ENCODE measurements at places on chromosomes 12 and 14. TPM values are rescaled to one million over a fixed set of nuclear protein-coding genes. Genes with fewer than 3 reads are reported as not detected.

DNA sequence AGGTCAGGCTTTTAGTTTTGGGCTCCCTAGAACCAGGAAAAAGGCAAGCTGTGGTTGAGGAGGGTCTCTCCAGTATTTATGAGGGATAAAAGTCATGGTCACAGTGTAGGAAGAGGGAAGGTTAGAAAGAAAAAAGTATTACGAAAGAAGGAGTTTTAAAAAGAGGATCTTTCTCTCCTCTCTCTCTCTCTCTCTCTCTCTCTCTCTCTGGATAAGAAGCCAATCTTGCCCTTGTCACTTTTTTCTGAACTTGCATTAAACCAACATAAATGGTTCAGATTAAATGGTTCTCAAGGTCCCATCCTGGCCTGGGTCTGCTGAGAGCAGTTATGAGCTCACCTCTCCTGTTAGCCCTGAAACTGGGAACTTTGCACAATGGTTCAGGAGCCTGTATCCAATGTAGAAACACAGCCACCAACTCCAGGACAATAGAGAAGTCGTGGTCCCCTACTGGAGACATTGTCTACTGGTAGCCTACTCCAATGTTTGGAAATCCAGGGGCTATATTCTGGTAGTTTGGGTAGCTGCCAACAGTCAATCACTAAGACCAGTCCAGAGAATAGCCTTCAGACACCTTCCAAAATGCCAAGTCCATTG lies 131.9 kb downstream of the DAD1 start:
- DNase-seq = no peak

GRCh38 chr12:98752726-98753125 lies 107.6 kb downstream of the APAF1 start:
- DNase-seq = no peak

CNPY2 gene
- 33.4 TPM for total RNA-seq

DNA sequence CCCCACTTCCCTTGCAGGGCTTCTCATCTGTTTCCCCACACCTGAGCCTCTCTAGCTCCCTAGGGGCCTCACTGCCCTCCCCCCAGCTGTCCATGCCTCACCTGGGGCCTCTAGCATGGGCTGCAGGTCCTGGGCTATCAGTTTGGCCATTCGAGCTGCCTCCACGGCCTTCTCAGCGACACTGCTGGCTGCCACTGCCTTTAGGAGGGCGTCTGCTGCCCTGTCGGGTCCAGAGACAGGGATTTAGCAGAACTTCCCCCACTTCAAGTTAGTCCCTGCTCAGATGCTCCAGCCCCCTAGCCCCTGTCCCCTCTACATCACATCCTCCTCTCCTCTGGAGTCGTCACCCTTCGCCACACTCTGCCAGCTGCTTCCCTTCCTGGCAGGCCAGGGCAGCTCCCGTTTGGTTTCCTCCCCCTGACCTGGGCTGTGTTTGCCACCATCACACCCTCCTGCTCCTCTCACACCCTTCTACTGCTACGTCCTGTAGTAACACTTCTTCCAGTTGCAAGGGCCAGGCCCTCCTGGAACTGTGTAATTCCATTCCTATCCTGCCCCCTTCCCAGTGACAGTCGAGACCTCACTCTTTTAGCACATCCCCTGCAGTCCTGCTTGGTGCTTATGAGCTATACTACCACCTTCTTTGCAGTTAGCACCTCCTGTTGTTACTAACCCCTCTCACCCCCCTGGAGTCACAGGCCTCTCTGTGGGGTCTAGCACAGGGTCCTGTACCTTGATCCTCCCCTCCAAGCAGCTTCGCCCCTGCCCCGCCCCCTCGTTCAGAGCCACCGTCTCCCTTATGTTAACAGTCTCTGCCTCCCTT lies 4.3 kb upstream of the AP1G2 start:
- no peak for DNase-seq

DNA sequence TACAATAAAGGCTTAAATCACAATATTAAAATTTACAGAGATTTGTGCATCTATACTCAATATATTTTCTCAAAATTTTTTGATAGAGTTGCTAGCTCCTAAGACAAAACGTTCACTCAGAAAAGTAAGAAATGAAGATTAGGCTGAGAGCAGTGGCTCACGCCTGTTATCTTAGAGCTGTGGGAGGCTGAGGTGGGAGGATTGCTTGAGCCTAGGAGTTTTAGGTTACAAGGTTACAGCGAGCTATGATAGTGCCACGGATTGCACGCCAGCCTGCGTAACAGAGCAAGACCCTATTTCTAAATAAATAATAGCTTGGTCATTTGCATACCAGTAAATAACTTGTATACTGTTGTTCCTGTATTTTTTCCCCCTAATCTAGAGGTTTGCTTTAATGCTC lies 35.0 kb upstream of the CFL2 start:
- DNase-seq = no peak

HOXC6 gene
- total RNA-seq = not detected

DNA sequence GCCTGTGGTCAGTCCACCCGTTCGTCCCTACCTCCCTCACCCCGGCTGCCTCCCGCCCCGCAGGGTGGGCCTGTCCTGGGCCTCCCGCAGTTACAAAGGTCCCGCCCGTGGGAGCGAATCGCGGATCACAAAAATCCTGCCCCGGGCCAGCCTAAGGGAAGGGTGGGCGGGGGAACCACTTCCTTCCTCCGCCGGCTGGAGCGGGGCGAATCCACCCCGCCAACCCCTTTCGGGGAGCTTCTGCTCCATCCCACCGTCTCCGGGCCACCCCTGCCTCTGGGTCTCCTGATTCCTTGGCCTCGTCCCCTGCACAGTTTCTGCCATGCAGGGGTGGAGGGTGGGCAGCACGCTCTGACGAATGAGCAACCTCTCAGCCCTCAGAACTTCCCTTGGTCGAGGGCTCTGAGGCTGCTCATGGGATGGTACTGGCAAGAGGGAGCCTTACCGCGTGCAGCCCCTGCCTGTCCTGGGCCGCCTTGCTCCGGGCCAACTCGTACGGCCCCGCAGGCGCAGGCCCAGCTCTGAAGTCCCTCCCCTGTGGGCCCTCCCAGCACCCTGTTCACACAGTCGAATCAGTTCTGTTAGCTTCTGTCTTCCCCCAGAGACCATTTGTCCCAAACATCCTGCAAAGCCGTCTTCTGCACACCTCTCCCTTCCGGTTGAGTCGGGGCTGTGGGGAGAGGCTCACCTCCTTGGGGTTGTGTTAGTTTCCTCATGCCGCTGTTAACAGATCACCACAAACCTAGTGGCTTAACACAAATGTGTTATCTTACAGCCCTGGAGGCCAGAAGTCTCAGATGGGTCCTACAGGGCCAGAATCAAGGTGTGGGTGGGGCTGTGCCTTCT lies 589 bp upstream of the HVCN1 start:
- DNase-seq = peak; percentile 73

ASB2 gene
- total RNA-seq = 251 TPM

GRCh38 chr12:99024191-99024590 lies 379.1 kb downstream of the APAF1 start:
- DNase-seq = no peak

GRCh38 chr12:47725893-47726292 lies 603 bp upstream of the ENDOU start:
- no peak for DNase-seq

DNA sequence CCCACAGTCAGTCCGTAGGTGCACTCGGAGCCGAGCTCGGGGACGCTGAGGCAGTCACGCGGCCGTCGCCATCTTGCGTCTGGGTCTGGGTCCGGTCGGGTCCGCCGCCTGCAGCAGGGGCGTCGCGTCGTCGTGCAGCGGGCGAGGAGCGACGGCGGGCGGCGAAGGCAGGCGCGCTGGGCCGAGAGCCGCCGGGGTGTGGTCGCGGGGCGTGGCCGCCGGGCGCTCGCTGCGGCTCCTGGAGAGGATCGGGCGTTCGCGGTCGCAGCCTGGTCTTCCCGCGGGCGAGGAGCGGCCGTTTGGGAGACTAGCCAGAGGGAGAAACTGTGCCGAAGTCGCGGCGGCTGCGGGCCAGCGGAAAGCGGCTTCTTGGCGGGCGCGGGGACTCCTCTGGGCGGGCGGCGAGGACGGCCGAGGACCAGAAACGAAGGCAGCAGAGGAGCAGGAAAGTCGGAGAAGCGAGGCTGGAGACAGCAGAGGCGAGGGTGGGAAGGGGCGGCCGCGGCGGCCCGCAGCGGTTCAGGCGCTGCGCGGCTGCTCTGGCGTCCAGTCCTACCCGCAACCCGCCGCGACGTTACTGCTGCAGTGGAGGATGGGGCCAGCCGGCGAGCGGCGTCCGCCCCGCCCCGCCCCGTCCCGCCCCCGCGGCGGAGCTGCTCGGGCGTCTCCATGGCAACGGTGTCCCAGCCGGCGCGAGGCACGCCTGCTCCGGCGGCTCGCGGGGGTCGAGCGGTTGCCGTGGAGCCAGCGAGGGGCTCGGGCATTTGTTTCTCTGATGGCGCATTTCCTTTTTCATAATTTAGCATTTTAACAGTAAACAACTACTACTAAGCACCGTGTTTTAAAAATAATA lies at the start of gene PNMA1:
Gene PNMA1 (minus strand): TSS at position 582 of the 853 bp plus-strand sequence. CDS start 745 bp downstream, outside the sequence.
- peak; percentile 89 for DNase-seq

DNA sequence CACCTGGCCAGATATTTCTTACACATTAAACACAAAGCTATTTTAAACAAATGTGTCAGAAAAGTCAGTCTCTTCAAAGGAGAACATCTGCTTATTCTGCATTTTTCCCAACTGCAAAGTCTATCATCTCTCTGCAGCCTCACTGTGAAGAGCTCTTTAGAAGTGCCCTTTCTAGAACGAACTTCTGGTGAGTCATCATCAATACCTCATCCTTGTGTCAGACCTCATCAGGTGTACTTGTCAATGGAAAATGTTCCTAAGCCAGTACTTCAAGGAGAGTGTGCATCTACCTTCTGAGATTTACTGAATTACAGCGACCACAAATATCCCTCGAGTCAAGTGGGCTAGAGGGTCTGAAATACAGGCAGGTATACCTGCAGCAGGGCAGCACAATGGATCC lies 457.3 kb downstream of the LRIG3 start:
- no peak for DNase-seq

ATF7IP gene
- 64.3 TPM for total RNA-seq

DNA sequence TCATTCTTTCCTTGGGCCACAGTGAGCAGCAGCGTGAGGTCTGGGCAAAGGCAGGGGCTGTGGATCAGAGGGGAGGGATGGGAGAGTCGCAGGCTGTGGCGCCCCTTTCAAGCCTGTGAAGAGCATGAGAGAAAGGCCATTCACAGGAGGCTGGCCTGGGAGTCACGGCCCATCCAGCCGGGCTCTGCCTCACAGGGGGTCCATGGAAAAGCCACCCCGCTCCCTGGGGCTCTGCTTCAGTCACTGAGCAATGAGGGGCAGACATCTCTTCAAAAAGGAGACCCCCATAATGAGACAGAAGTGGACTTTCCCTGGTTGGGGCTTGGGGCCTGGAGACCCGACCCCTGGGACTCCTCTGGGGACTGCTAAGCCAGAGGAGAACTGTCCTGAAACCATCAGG lies 117.0 kb upstream of the GSC start:
- no peak for DNase-seq

GRCh38 chr12:119666900-119667576 lies 895 bp upstream of the PRKAB1 start:
- no peak for DNase-seq

DNA sequence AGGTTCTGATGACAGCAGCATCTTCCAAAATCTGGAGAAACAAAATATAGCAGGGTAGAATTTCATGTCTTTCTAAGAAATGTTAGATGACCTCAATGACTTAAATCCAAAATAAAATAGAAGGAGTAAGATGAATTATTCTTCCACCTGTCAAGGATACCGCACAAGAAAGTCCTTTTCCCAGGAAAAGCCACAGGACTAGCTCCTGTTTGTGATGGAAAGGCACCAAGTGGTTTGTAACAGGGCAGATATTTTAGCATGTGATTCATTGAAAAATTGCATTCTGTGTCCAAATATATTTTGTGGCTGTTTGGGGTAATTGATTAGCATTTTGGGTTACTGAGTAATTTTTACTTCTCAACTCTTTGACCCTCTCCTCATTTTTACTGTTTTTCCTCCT lies 2.7 kb downstream of the CD163L1 start:
- DNase-seq = no peak
